Hematopoietic multipotent progenitor cell treated with erythropoietin and hydrocortisone succinate and interleukin-3 and kit ligand, for 8 days (in vitro differentiated cells): ENCODE measurements at places on chromosomes 7 and 10.

DNA sequence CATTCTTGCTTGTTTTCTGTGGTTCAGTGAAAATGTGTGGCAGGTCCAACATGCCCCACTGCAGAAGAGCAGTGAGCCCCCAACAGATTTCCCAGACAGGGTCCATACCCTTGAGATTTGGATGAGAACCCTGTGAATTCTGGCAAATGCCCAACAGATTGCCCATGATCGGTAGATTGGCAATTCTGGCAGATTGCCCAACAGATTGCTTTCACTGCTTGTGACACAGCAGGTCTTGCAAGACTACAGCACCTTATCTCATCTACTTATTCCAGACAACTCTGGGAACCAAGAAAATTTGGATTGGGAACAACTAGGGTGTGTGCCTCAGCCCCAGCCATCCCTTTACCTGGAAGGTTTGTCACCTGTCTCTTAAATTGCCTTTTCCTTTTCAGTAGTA, 143.7 kb upstream of the COL1A2 start:
- no peak for DNase-seq

GRCh38 chr7:47627580-47628283, 45.8 kb upstream of the TNS3 start:
- DNase-seq = no peak

DNA sequence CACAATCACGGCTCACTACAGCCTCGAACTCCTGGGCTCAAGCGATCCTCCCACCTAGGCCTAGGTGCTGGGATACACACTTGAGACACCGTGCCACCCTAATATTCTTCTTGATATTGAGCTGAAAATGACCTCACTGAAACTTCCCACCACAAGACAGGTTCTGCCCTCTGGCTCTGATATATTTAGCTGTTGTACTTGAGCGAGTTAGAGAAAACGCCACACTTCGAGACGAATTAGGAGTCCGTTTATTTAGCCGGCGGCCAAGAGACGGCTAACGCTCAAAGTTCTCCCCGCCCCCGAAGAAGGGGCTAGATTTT, 17.9 kb downstream of the ZC3HAV1 start:
- DNase-seq = no peak

DNA sequence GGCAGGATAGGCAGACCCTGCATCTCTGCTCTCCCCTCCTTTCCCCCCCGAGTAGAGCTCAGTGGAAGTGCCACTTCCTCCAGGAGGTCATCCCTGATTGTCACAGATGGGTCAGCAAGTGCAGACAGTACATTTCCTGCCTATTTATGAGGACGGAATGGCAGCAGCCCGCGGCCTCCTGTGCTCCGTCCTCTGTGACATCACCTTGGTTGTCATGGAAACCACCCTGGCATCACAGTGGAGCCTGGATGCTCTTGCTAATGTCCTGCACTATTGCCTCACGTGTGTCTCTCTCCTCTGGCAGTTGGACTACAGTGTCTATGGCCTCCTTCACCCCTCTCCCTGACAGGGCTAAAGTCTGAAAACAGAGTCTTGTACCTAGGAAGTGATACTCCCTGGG, 148.6 kb downstream of the SH3PXD2A start:
- no peak for DNase-seq

DNA sequence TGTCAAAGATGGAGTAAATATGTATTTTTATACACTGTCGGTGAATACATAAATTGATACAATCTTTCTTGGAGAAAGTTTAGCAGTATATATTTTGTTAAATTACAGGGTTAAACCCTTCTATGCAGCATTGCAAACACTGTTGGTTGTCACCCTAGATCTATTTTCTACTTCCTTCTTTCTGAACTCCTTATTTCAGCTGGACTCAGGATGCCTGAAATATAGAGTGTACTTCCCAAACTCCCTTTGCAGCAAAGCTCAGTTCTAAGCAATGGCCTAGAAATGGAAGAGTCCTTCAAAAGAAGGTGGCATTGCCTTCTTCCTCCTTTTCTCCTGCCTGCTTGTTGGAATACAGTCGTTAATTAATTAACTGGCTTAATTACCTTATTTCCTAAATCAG, 20.6 kb downstream of the CUBN start:
- no peak for DNase-seq

GRCh38 chr7:69685293-69685631, 87.0 kb downstream of the AUTS2 start:
- no peak for DNase-seq

GRCh38 chr7:111832174-111832573, 269.9 kb upstream of the IMMP2L start:
- DNase-seq = no peak

GRCh38 chr10:15237351-15237750, 68.9 kb upstream of the NMT2 start:
- DNase-seq = no peak

DNA sequence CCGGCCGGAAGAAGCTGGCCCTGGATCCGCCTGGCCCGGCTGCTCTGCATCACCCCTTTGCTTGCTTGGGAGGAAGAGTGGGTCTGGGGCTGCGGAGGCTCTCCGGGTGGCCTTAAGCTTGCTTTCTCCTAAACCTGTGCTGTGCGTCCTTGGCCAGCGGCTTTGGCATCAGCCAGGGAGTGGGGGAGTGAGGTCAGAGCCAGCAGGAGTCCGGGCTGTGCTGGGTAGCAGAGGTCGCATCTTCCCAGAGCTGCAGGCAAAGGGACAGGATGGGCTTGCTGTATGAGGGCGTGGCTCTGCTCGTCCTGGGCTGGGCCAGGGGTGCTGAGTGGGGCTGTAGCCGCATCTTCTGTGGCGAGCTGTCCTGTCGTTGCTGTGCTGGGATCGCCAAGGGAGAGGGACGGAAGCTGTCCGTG, 21.1 kb downstream of the BNIP3 start:
- DNase-seq = no peak

- DNase-seq = no peak
These were observed 147.1 kb upstream of the MGMT start for GRCh38 chr10:129319934-129320333.

DNA sequence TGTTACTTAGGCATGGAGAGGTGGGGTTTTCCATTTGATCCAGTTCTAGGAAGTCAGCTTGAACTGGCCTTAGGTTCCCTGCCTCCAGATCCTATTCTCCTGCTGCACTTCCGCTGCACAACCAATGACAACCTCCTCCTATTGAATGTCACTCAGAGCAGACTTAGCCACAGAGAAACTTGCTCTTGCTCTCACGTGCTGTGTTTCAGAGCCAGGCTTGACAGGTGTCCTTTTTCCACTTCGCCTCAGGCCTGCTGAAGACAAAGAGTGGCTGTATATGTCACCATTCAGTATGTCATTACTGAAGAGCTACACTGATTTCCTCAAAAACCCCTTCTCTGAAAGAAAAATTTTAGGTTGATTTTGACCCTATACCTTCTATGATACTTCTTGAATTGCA, 115.4 kb upstream of the ETV1 start:
- DNase-seq = no peak

- peak; percentile 84 for DNase-seq
These were observed 44.5 kb downstream of the ICA1 start for GRCh38 chr7:8217200-8218068.

DNA sequence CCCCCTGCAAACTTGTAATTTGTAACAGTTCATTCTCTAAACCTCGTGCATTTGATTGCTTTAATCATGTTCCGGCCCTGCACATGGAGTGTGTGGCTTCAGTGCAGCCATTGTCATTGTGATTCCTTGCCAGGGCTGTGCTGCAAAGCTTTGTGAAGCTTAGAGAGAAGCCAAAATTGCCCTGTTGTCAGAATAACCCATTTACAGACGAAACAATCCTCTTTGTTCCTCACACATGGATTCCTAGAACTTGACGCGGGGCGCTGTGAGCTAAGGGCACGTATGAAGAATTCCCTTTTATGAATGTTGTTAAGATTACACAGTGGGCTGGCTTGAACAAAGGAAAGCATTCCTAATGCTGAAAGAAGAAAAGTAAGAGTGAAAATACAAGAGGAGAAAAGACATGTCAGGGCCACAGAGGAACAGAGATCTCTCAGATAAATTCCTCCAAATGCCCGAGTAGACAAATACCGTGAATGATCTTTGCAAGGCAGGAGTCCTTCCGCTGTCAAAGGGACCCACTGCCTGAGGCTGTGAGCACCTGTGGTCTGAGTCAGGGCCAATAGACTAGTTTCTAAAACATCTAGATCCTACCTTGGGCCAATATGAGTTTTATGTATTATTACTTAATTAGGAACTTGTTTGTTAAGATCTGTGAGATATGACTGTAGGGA, 205.4 kb upstream of the C7orf33 start:
- DNase-seq = no peak

DNA sequence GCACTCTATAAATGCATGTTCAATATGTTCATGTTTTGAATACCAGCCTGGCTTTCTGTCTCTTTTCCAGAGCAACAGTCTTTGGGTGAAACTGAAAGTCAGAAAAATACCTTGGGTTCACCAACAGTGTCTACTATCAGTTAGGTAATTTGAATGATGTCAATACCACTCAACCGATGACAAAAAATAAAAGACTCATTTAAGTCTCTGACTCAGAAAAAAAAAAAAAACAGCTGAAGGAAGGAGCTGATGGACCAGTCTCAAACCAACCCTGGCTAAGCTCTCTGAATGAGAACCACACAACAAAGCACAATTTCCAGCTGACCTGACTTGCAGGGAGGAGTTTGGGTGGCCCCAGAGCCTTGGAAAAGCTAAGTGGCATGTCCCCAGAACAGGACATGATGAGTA, 42.5 kb downstream of the ABLIM1 start:
- DNase-seq = no peak

- DNase-seq = no peak
These were observed 1.1 kb downstream of the EGFR start for GRCh38 chr7:55019691-55020465.

- DNase-seq = no peak
These were observed 261.0 kb upstream of the KLF6 start for GRCh38 chr10:4046030-4046429.

DNA sequence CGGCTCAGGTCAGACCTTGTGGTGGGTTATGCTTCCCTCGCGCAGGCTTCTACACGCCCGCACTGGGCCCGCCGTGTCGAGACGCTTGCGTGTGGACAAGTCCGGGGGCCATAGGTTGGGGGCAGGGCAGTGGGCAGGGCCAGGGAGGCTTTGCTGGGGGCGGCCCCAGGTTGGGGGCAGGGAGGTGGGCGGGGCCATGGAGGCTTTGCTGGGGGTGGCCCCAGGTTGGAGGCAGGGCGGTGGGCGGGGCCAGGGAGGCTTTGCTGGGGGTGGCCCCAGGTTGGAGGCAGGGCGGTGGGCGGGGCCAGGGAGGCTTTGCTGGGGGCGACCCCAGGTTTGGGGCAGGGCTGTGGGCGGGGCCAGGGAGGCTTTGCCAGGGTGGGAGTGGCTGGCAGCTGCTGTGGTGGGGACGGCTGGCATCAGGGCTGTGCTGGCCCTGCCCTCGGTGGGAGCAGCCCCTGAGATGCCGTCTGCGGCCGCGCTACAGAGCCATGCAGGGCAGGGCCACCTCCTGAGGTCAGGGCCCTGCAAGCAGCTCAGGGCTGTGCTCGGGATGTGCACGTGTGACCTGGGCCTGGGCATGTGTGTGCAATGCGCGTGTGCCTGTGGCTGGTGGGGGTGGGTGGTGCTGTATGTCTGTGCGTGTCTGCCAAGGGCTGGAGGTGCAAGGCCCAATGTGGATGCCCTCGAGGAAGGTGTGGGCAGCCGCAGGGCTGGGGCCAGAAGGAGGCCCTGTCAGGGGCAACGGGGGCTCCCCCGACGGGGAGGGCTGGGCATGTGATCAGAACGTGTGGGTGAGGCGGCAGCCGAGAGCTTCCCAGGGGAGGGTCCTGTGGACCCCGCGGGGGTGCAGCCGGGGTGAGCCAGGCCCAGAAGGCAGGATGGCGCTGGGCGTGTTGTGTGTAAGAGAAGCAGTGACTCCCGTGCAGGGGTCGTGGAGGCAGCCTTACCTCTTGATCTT, 72.5 kb upstream of the NKX6-2 start:
- DNase-seq = no peak

DNA sequence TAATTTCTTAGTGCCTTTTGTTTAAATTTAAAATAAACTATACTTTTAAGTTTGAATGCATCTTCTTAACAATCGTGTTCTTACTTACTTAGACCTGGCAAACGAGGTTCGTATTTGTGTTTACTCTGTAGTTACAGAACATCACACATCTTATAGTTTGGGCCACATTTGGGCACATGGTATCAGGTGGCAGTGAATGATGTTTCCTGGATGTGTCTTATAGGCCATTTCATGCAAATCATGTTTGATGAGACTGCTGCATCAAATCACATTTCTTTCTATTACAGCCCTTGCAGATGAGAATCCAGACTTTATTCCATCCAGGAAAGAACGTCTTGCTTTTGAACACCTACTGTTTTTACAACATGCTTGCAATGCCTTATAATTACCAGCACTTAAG, 78.5 kb downstream of the RBM33 start:
- DNase-seq = no peak
